Fibroblast of upper back skin (primary cell): ENCODE measurements at places on chromosomes 7 and 10.

GRCh38 chr10:1669433-1669832 is 67.9 kb downstream of the ADARB2 start:
- DNase-seq, result no peak

GRCh38 chr10:123526356-123527064 is 139.6 kb upstream of the GPR26 start:
- no peak for DNase-seq

- DNase-seq, result peak; percentile 73
These were observed 67.6 kb downstream of the DNMBP start for GRCh38 chr10:99941942-99942820.

DNA sequence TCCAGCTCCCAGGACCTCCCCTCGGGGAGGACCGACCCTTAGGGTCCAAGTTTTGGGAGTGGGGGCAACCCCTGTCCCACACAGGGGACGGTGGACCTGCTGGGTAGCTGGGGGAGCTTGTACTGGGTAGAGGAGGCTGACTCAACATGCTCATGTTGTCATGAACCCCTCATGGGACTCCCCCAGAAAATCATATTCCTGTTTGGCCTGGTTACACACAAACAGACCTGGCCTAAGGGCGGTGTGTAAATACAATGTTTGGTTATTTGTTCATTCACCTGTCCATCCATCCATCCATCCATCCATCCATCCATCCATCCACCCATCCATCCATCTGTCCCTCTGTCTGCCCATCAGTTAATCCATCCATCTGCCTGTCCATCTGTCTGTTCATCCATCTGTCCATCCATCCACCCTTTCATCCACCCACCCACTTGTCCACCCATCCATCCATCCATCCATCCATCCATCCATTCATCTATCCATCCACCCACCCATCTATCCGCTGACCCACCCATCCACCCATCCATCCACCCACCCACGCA is 92.9 kb downstream of the DNAJB6 start:
- no peak for DNase-seq

DNA sequence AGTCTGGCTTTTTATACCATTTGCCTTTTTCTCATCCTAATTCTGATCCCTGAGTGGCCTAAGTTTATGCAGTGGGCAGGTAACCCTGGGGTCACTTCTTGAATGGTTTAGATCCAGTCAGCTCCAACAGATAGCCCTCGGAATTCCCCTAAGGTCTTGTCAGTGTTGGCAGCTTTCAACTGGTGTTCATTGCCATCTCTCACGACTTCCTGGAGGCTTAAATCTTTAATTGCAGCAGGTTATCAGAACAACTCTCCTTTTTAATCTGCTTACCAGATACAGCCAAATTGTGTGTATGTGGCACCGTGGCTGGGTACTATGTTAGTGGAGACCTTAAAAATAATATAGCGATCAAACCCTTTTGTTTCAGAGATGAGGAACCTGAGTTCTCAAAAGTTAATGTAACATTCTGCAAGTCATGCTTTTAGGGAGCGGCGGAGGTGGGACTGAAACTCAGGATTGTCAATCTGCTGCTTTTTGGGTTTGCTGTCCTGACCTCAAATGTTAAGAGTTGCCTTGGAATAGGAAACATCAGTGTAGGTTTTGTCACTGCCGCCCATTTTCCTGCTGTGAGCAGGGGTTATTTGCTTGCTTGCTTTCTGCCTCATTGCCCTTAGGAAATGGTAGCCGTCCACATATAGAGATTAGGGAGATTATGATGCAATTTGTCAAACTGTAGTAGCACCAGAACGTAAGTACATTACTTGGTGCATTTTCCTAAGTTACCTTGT is 818 bp downstream of the DLD start:
- no peak for DNase-seq

DNA sequence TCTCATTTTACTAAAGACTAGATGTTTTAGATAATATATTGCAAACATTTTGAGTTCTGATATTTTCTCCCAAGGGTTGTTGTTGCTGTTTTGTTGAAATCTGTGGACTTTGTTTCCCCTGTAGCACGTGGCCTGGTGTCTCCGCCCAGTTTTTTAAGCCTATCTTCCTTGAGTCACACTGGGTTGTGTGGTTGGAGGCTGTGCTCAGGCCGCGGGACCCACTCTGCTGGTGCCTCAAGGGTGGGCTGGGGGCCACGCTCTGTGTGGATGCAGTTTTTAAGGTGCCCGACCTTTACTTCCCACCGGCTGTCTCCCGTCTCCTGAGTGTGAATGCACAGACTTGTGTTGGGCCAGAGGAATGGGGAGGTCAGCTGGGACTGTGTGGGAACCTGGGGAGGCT is 4.2 kb upstream of the PRAP1 start:
- no peak for DNase-seq

DNA sequence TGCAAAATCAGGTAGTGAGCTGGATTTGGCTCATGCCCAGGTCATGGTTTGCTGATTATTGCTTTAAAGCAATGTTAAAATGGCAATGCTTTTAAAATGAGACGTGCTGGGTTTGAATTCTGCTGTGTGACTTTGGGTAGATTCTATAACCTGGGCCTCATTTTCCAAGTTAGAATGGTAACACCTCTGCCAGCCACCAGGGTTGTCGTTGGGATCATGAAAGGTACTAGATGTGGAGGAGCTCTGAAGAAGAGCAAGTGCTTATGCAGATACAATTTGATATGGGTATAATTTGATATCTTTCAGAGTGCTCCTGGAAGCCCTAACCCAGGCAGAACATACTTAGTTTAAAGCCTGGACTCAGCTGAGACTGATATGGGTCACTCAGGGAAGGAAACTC is 60.0 kb downstream of the EVX1 start:
- DNase-seq, result no peak

DNA sequence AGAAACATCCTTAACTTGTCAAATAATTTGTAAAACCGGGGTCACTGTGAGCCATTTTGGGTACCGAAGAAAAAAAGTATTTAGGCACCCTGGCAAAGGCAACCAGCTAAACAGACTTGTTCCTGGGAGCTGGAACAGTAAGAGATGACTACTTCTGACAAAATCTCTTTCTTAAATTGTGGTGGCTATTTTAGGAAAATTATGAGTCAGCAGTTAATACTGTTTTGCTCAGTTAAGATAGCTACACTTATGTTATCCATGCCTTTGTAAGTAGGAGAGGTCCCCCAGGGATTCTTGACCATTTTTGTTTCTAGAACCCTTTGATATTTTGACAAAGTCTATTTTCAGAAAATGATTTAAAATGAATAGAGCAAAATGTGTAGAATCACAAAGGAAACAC is 68.7 kb downstream of the TAX1BP1 start:
- peak; percentile 75 for DNase-seq

- no peak for DNase-seq
These were observed 214.0 kb upstream of the CHRM2 start for GRCh38 chr7:136654406-136654805.

DNA sequence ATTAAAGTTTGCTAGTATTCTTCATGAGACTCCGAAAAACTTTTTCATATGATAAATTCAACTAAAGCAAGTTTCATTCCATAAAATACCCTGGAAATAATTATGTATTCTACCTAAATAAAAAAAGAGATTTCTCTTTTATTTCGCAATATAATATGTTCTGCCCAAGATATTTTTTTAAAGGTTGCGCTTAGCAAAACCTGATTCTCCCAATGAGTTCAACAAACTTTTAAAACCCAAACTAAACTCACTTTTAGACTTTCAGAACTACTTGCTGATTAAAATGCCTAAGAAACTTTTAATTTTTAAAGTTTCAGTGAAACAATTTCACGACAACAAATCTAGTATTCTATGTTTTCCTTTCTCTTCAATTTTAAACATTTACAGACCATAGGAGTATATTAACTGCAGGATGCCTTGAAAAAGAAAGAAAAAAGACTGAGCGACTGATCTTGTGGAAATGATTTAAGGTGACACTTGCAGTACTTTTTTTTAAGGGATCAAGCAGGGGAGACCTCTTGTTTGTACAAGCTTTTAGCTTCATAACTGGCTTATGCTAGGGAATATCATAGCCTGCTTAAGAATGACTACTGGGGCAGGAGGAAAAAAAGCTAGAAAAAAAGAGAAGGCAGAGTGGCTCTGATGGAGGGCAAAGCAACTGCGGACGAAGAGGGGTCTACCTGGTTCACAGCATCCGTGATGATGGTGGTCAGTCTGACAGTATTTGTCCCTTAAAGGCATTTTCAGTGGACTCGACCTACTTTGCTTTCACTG is 1.5 kb downstream of the ZNF800 start:
- no peak for DNase-seq

DNA sequence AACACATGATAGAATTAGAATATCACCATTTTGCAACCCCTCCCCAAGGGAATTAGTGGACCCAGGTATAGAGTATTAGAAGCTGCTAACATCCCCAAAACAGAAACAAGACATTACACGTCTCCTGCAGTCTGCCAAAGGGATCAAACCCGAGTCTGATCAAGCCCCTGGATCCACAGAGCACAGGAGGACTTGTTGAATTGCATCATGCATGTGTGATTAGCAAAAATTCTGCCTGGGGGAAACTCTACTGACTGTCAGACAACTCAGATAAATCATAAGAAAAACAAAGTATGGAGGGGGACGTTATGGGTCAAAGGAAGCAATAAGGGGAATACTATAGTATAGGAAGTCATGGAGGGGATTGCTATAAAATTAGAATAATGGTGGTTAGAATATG is 116.8 kb upstream of the FGFR2 start:
- DNase-seq, result no peak

DNA sequence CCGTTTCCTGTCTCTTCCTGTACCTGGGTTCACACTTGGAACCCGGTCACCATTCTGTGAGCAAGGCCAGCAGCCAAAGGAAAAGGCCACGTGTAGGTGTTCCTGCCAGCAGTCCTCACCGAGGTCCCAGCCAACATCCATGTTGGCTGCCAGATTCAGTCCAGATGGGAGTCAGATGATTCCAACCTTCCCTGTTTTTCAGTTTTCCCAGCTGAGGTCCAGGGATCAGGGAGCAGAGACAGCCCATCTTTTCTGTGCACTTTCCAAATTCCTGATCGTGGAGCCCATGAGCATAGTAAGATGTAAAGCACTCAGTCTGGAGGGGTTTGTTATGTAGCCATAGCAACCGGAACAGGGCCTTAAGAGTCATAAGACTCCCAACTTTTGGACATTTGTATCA is 3.9 kb upstream of the PVRIG start:
- DNase-seq, result peak; percentile 10

GRCh38 chr10:101704331-101704730 is 9.4 kb upstream of the FBXW4 start:
- no peak for DNase-seq

GRCh38 chr10:28139138-28139537 is 140.3 kb upstream of the ODAD2 start:
- no peak for DNase-seq

DNA sequence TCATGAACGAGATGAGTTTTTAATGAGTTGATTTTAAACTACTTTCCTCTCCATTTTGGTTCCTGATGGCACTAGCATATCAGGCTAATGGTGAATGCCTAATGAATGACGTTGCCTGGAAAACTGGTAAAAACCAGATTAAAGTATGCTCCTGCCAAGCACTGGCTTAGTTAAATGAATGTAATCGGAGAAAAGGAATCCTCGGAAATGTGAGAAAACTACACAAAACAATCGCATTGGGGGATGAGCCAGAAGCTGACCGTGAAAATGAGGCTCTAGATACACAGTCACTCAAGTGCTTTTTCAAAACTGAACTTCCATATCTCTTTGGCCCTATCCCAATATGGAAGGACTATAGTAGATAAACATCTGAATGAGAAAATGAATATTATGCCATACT is 153.8 kb upstream of the COL1A2 start:
- DNase-seq, result no peak

GRCh38 chr7:134366481-134366880 is 49.8 kb upstream of the SLC35B4 start:
- no peak for DNase-seq

- no peak for DNase-seq
These were observed 50.9 kb upstream of the UNC5B start for GRCh38 chr10:71161425-71161824.

DNA sequence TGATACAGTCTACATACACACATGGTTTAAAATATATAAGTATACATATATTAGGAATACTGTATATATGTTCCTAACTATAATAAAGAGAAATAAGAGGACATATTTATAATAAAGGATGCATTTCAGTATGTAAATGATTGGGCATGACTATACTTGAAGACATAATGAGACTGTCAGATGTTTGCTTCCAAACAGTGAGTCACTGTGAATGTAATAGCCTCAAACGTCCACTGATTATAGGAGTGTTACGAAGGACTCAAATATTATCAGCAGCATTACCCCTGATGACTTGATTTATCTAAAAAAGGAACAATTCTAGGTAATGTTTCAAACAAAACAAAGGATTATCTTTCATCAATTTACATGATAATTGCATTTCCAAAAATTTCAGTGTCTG is 39.9 kb upstream of the NRBF2 start:
- DNase-seq, result no peak

GRCh38 chr10:71984126-71984808 is 20.1 kb downstream of the CHST3 start:
- DNase-seq, result no peak

- no peak for DNase-seq
These were observed 28.0 kb upstream of the ARHGAP21 start for GRCh38 chr10:24751716-24752115.

GRCh38 chr7:149104749-149105148 is 14.2 kb upstream of the ZNF786 start:
- no peak for DNase-seq
